Activated CD4-positive, alpha-beta T cell treated with anti-CD3 and anti-CD28 coated beads for 36 hours (primary cell): ENCODE measurements at places on chromosomes 13 and 19. TPM values are rescaled to one million over a fixed set of nuclear protein-coding genes. Genes with fewer than 3 reads are reported as not detected.

Gene CYP2F1
- not detected for total RNA-seq

Gene GFY
- total RNA-seq, result not detected

Gene C13orf42
- not detected for total RNA-seq

Gene SIGLEC8
- not detected for total RNA-seq

Gene POP4
- 101 TPM for total RNA-seq

Gene KCNJ14
- 1.1 TPM for total RNA-seq

Gene PBX4
- total RNA-seq, result 19.4 TPM

Gene PSG3
- total RNA-seq, result not detected

Gene FPR1
- total RNA-seq, result not detected

Gene TMEM38A
- 1.2 TPM for total RNA-seq

Gene DCLK1
- total RNA-seq, result not detected

Gene SSC5D
- total RNA-seq, result 0.34 TPM

DNA sequence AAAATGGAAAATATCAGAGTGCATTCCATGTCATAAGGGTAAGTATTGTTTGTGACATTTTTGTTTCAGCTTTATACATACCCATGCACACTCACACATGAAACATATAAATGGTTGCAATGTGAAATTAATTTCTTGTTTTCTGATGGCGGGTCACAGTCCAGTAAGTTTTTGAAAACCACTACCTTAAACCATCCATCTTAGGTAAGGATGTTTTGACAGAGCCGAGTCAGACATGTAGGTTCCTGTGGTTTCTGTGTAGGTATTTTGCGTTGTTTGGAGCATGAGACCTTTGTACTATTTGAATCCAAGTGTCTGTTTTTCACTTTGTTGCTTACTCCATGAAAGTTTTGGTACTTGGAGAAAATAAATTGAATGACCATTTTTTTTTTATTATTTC lies 121.7 kb downstream of the B3GLCT start:
- DNase-seq, result no peak

- no peak for DNase-seq
These were observed 29.2 kb upstream of the ARGLU1 start for GRCh38 chr13:106597186-106597585.

GRCh38 chr19:45104658-45105349 lies 11.8 kb downstream of the PPP1R37 start:
- DNase-seq, result peak; percentile 27

- DNase-seq, result no peak
These were observed 516.8 kb downstream of the OLFM4 start for GRCh38 chr13:53545340-53545941.

GRCh38 chr13:26919311-26919710 lies 158.7 kb upstream of the GPR12 start:
- no peak for DNase-seq

DNA sequence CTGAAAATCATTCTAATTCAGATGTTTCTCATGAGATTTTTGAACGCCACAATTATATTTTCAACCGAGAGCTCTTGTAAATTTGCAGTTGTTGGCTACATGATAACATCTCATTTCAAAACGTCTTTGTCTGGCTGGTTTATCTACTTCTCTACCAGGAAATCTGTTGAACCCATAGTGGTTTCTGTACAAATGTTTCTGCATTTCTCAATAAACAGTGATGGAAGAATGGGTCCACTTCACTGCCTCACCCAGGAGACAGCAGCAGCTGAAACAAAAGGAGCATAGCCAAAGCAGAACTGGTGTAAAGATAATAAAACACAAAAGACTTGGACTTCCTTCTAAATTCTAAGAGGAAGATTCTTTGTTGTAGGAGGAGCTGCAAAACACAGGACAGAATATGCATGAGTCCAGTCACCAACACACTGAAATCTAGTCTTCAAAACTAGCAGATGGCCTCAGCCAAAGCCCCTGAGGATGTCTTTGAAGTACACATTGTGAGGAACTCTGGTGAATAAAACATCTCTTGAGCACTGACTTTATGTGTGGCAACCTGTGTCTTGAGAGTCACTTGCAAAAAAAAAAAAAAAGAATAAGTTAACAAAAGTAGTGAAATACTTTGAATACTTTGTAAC lies 68.6 kb upstream of the FGF14 start:
- no peak for DNase-seq

- DNase-seq, result no peak
These were observed 109.3 kb upstream of the MLNR start for GRCh38 chr13:49110913-49111170.

DNA sequence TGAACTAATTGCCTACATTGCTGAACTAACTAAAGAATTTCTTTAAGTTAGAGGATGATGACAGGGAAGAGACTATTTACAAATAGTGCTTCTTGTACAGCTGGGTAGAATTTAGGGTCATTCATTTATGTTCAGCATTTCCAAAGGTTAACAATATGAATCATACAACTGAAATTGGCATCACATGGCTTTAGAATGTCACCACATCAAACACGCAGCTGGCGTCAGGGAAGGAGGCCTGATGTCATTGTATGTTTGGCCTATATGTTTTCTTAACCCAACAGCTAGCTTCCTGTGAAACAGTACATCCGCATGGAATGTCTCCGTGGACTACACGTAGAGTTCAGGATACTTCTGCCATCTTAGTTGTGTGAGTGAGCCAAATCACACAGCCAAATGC lies 99.0 kb upstream of the TNFSF11 start:
- peak; percentile 71 for DNase-seq

GRCh38 chr19:3612901-3613741 lies 6.4 kb upstream of the TBXA2R start:
- no peak for DNase-seq

DNA sequence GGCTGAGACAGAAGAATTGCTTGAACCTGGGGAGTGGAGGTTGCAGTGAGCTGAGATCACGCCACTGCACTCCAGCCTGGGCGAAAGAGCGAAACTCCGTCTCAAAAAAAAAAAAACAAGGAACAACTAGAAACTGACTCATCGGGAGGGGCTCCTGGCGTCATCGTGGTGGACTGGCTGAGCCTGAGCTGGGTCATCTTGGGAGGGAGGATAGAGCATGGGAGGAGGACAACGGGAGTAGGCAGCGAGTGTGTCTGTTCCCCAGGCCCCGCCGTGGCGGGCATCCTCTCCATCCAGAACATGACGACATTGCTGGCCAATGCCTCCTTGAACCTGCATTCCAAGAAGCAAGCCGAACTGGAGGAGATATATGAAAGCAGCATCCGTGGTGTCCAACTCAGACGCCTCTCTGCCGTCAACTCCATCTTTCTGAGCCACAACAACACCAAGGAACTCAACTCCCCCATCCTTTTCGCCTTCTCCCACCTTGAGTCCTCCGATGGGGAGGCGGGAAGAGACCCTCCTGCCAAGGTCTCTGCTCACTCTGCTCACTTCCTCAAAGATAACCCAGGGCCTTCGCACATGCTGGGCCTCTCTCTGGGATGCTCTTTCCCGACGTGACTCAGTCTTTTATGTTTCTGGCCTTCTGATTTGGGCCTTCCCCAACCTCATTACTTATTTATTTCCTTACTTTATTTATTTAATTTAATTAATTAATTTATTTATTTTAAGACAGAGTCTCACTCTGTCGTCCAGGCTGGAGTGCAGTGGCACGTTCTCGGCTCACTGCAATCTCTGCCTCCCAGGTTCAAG lies 16.6 kb downstream of the DDX39A start:
- no peak for DNase-seq
